ENCODE measurements at places on chromosomes 6 and 20.

- no peak for DNase-seq
Observed at GRCh38 chr6:76435174-76435573, 362.7 kb upstream of the IMPG1 start.

GRCh38 chr6:125432963-125433362, 131.2 kb upstream of the HDDC2 start:
- DNase-seq = no peak

DNA sequence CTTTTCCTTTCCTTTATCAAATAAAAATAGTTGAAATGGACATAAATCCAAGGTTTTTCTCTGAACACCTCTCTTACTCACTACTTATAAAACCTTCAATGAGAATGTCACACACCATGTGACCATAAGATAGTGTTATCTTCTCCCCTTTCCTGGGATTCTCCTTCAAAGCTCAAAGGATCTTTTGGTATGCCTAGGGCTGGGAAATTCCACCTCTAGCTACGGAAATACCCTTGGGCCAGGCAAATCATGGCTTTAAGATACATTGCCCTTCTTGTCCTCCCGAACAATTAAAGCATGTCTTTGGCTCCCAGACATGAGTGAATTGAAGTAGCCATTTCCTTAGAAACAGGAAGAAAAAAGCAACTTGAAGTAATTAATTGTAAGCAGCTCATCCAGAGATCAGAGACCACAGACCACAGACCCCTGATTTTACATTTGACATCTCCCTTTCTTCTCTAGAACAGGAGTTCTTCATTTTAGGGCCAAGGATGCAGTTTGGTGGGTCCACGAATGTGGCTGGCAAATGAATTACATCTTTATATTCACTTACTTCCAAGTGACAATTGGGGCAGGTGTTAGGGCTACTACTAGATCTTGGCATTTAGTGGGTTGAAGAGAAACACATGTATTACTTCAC, 4.1 kb downstream of the PLCB4 start:
- DNase-seq = no peak

- DNase-seq = no peak
Observed at GRCh38 chr6:154370545-154370944, 13.9 kb upstream of the IPCEF1 start.

DNA sequence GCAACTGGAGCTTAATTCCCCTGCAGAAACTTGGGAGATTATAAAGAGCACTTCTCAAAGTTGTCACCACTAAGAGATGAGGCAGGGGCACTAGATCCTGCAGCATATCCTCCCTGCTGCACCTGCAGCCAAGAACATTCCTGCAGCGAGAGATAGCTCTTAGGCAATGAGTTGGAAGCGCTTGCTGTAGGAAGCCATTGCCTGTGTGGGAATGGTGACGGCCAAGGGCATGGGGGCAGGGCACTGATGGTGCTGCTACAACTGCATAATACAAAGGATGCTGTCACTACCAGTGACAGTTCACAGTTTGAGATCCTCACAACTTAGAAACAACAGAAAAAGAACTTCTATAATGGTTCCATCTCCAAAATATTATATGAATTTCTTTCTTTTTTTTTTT, 89.9 kb downstream of the CDS2 start:
- DNase-seq = no peak

GRCh38 chr6:90383196-90383822, 86.7 kb upstream of the BACH2 start:
- peak; percentile 21 for DNase-seq

GRCh38 chr20:4160761-4161305, 145.5 kb upstream of the RNF24 start:
- DNase-seq = no peak

- no peak for DNase-seq
Observed at GRCh38 chr6:167311286-167311685, 13.6 kb upstream of the TTLL2 start.

DNA sequence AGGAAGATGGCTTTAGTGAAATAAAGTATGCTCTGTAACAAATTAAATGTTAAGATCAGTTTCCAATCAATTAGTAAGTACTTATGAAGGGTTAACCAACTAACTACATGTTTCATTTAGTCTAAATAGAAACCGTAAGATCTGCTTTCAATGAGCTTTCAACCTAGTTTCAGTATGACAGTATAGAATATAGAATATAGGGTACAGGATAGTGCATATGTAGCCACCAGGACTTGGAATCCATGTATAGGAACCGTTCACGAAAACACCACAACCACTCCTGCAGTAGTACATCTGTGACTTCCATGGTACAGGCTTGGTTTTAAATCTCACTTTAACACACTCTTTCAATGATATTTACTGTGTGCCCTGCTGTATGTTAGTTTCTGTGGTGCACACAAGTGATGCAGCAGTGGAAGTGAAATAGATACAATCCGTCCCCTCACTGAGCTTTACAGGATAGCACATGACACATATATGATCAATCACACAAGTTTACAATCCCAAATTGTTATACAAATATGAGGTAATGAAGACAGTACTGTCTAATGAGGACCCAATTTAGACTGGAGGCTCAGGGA, 479.7 kb upstream of the MARCKS start:
- no peak for DNase-seq

GRCh38 chr6:163731215-163732013, 316.9 kb downstream of the QKI start:
- DNase-seq = no peak

DNA sequence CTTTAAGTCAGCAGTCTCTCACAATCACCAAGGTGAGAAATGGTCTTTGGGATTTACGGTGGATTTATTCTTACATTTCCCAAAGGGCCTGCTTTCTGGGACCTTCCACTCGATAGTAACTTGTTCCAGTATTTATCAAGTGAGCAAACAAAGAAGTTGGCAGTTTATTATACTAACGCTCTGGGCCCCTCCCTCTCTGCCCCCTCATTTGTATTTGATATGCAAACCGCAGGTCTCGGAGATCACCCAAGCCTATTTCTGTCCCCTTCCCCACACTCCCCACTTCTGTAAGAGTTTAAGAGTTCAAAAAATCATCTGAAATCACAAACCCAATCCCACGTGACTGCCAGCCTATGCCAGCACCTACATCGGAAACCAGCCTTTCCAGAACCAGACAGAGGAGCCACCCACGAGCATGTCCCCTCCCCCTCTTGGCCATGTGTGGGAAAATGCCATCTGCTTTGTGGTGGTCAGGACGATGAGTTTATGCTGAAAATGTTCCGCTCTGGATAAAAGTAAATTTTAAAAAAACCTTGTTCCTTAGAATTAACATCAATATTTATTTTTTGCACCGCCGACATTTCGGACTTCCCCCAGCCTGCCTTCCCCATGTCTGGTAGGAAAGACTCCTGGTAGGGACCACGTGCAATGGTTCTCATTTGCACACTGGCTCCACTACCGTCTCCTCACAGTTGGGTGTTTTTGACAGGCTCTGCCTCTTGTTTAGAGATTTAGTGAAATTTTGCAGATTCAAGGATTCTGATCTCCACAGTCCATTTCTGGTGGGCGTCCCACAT, 281.0 kb downstream of the TFAP2C start:
- DNase-seq = no peak

GRCh38 chr20:54107600-54108325, 37.4 kb upstream of the BCAS1 start:
- DNase-seq = no peak

DNA sequence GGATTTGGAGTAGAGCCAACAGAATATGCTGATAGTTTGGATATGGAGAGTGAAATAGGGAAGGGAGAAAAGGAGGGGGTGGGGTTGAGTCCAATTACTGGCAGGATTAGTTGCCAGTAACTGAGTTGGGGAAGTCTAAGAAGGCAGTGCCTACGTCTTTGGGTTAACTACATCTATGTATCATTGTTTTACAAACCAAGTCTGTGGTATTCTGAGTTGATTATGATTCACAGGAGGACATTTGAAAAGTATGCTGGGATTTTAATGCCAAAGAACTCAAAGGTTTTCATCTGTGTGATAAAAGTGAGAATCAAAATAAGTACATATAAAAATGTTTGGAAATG, 14.7 kb downstream of the DSE start:
- DNase-seq = no peak

DNA sequence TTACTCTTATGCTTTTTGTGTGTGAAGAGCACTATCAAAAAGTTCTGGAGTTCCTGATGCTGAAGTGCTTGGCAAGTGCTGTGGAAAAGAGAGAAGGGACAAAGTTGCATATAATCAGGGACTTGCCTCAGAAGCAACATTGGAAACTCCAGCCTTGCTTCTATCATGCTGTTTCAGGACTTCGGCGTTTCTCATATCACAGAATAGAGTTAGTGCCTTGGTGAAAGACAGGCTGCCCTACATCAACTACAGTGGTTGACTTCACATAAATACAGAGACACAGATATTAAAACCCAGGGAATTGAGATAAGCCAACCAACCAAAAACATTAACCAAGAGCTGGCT, 36.2 kb upstream of the CDKAL1 start:
- DNase-seq = no peak

GRCh38 chr6:10655508-10656055, 38.8 kb downstream of the C6orf52 start:
- peak; percentile 32 for DNase-seq

DNA sequence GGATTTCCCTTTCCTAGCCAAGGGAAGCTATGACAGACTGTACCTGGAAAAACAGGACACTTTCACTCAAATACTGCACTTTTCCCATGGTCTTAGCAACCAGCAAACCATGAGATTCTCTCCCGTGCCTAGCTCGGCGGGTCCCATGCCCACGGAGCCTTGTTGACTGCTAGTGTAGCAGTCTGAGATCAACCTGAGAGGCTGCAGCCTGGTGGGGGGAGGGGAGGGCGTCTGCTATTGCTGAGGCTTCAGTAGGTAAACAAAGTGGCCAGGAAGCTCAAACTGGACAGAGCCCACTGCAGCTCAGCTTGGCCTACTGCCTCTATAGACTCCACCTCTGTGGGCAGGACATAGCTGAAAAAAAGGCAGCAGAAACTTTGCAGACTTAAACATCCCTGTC, 61.8 kb downstream of the EPM2A start:
- DNase-seq = no peak

DNA sequence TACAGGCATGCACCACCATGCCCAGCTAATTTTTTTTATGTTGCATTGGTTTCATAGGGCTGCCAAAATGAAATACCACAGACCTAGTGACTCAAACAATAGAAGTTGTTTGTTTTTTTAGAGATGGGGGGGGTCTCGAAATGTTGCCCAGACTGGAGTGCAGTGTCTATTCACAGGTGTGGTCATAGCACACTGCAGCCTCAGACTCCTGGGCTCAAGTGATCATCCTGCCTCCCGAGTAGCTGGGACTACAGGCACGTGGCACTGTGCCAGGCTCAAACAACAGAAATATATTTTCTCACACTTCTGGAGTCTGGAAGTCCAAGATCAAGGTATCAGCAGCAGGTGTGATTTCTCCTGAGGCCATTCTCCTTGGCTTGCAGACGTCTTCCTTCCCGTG, 6.6 kb upstream of the SLC16A10 start:
- DNase-seq = no peak

DNA sequence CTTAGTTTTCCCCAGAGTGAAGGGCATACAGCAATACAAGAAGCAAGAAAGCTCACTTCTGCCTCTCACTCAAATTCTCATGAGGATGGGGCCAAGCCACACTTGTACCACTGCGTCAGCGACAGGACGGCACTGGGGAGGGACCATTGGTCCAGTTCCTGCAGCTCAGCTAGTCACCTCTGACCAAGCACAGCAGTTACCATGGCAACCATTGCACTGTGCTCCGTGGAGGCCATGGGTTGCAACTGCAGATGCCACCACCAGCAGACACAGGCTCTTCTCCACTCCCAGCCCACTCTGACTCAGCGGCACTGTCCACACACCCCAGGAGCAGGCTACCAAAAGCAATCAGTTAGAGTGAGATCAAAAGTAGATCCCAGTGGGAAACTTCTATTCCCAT, 441.1 kb upstream of the ARID1B start:
- DNase-seq = no peak

DNA sequence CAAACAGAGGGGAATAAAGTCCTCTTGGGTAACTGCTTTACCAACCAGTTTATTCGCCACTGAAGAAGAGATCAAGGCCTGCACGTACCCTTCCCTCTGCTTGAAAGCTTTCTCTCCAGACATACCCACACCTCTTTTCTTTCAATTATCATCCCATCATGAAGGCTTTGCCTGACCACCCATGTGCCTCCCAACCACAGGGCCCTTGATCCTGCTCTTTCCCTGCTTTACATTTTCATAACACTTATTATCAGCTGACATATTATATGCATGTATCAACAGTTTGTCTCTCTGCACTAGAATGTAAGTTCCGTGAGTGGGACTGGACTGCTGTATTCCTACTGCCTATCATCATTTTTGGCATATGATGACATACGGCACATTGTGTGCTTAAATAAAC, 20.9 kb upstream of the RPN2 start:
- DNase-seq = no peak

- no peak for DNase-seq
Observed at GRCh38 chr6:32974541-32975308, 6.3 kb downstream of the BRD2 start.

DNA sequence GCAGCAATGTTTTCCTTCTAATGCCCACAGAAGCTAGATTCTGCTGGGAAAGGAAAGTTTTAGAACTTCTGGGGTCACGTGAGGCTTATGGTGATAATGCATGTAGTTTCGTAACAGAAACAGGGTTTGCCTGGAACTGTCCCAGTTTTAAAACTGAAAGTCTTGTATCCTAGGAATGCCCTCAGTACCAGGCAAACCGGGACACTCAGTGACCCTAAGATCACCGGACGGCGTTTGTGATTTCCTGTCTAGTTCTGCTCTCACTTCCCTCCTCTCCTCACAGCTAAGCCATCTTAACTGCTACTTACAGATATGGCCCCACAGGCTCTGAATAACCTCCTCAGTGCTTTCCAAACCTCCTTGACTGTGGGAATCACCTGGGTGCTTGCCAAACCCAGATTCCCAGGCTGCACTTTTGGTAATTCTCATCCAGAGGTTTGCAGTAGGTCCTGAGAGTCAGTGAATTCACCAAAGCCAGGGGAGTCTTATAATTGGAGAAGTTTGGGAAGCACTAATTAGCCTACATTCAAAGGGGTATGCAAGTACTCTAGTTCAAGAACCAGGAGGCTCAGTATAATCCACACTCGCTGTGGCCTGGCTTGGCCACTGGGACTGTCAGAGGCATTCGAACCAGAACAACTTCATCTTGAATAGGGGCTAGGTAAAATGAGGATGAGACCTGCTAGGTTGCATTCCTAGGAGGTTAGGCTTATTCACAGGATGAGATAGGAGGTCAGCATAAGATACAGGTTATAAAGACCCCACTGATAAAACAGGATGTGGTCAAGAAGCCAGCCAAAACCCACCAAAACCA, 231.6 kb upstream of the MYLIP start:
- no peak for DNase-seq

DNA sequence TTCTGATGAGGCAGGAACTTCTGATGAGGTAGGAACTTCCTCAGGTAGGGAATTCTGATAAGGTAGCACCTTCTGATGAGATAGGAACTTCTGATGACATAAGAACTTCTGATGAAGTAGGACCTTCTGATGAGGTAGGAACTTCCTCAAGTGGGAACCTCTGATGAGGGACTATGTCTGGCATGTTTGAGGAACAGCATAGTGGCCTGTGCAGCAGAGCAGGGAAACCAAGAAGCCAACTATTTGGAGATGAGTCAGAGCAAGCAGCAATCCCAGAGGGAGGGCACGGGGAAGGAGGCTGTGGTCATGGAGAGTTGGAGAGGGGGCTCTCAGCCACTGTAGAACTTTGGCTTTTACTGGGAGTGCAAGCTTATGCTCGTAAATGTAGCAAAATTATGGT, 132.4 kb downstream of the CFAP61 start:
- no peak for DNase-seq

- DNase-seq = no peak
Observed at GRCh38 chr20:62682912-62683517, 25.6 kb upstream of the NTSR1 start.

- no peak for DNase-seq
Observed at GRCh38 chr6:280775-281468, 11.4 kb upstream of the DUSP22 start.

Data from CD4-positive, alpha-beta T cell treated with Interleukin-15 for 1 hour (primary cell).